ENCODE measurements at places on chromosomes 1 and 21.

DNA sequence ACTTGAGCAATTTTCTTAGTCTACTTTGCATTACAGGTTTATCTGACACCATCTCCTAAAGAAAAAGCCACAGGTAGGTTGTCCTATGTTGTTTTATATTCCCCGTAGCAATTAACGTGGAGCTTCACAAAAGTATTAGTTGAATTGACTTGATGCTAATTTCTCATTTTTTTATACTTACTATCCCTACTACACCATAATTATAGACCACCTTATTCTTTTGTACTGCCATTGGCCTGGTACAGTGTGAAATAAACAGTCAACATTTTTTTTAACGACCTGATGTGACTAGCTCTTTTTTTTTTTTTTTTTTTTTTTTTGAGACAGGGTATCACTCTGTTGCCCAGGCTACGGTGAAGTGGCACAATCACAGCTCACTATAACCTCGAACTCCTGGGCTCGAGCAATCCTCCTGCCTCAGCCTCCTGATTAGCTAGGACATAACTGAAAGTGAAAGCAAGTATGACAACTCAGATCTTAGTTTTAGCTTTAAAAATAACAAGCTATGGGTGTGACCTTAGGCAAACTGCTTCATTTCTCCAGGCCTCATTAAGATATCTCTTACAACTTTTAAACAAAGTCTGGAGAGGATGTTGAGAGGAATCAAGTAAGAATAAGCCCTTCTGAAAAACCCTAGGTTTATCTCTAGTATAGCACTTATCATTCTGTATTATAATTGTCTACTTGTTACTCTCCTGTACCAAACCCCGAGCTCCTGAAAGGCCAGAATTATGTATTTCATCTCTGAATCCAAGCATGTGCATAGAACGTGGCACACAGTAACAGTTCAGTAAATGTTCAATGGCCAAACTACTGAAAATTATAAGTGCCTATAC, 49.5 kb downstream of the LUZP1 start:
- no peak for DNase-seq

DNA sequence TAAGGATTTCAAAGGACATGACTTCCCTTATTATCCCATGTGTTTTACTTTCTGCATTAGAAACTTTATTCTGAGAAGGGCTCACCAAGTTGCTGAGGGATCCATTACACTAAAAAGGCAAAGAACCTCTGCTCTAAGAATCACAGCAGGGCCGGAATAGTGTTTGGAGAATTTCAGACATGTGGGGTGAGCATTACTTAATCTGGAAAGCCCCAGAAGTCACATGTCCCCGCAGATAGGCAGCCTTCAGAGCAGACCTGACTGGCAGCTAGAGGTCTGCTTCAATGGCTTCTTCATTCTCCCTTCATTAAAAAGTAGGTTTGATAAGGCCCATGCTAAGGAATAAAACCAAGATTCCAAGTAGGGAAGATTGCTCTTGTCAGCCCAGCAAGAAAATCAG, 52.6 kb upstream of the RBM15 start:
- no peak for DNase-seq

- no peak for DNase-seq
Measured at GRCh38 chr1:55338448-55338820, 123.3 kb upstream of the USP24 start.

DNA sequence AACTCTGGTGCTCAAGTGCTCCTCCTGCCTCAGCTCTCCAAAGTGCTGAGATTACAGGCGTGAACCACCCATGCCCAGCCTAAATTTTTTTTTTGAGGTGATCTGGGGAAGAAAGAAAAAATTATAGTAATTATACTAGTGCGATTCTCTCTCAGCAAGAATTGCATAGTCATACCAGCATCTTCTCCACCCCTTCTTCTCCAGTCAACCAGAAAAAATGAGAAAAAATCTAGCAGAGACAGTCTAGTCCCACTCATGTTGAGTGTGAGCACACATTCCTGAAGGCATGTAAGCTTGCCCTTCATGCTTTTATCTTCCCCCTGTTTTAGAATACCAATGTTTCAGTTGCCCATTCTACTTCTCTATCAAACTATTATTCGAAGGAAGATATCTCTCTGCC, 207.6 kb downstream of the S1PR1 start:
- DNase-seq = no peak

Data from MCF 10A (cell line).